ENCODE measurements at places on chromosomes 13 and 19.

DNA sequence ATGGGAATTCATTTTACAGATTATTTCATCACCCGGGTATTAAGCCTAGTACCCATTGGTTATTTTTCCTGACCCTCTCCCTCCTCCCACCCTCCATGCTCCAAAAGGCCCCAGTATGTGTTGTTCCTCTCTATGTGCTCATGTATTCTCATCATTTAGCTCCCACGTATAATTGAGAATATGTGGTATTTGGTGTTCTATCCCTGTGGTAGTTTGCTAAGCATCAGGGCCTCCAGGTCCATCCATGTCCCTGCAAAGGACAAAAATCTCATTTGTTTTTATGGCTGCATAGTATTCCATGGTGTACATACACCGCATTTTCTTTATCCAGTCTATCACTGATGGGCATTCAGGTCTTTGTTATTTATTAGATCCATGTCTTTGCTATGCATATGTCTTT lies 894.1 kb upstream of the MIR17HG start:
- DNase-seq = no peak

DNA sequence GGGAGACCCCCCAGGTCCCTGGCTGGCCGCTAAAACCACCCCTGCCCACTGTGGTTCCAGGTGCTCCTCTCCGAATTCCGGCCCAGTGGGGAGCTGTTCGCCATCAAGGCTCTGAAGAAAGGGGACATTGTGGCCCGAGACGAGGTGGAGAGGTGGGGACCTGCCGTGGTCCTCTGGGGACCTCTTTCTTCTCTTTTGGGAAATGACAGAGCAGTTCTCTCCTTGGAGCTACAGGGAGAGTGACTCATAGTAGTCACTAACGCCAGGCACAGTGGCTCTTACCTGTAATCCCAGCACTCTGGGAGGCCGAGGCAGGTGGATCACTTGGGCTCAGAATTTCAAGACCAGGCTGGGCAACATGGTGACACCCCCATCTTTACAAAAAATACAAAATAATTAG lies 7.3 kb downstream of the PTGER1 start:
- DNase-seq = no peak

DNA sequence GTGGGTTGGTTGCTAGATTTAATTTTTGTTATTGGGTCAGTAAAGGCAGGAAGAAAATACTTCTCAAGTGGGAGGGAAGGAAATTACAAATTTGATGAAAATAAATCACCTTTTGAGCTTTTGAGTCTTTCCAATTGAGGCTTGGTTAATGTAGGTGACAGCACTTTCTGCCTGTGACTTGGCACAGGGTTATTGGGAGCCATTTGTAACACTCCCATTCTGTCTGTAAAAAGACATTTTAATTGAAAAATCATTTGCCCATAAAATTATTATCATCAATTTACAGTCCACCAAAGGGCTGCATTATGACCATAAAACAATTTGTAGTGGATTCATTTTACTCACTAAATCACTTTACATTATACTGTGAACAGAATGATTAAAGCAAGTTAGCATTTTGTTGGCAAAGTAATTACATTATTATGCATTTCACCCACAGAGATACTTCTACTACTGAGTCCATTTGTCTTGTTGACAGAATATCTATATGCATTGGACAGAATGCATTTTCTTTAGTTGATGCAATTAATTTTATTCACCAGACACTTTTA lies 974.6 kb downstream of the UQCRFS1 start:
- no peak for DNase-seq

DNA sequence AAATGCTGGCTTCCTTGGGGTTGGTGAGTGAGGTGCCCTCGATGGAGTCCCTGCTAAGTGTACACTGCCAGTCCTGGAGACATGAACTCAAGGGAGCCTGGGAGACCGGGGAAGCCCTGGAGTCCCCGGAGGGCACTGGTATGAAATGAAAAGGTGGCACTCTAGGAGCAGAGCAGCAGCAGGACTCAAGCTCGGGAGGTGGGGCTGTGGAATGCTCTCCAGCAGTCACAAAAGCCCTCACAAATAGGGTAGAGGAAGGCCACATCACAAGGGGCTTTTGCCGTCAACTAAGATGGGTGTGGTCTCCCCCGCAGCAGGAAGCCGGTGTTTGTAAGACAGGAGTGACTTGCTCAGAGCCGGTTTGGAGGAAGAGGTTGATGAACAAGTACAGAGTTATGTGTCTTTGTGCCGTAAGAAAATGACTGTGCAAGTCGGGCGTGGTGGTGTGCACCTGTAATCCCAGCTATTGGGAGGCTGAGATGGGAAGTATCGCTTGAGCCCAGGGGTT lies 19.3 kb downstream of the CCNE1 start:
- no peak for DNase-seq

DNA sequence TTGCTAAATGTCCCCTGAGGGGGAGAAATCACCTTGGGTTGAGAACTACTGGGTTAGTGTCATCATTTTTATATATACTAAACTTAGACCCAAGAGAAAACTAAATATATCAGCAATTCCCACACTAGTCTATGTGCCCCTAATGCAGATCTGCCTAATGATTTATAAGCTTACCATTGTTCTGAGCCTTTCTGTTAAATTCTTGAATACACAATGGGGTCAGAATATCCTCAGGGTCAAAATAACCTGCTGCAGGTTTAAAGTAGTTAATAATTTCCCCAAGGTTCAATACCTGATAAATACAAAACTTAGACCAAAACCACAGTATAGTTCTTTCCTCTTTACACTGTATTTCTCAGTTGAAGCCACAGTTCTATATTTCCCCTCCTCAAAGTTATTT lies 4.6 kb downstream of the VWA8 start:
- no peak for DNase-seq

GRCh38 chr19:55070466-55071128 lies 5.1 kb upstream of the EPS8L1 start:
- no peak for DNase-seq

DNA sequence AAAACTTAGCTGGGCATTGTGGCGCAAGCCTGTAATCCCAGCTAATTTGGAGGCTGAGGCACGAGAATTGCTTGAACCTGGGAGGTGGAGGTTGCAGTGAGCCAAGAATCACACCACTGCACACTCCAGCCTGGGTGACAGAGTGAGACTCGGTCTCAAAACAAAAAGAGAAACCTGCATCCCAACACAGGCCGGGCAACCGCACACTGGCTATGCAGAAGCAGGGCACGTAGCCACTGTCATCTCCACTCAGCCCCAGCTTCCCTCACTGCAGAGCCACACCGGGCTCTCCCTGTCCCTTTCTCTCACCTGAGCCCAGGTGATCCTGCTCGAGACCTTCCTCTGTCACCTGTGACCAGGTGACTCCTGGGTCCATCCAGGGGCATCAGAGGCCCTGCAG lies 11.7 kb downstream of the ELL start:
- DNase-seq = no peak

- peak; percentile 87 for DNase-seq
These were observed 14.0 kb downstream of the SCGB2B2 start for GRCh38 chr19:34662919-34663318.

DNA sequence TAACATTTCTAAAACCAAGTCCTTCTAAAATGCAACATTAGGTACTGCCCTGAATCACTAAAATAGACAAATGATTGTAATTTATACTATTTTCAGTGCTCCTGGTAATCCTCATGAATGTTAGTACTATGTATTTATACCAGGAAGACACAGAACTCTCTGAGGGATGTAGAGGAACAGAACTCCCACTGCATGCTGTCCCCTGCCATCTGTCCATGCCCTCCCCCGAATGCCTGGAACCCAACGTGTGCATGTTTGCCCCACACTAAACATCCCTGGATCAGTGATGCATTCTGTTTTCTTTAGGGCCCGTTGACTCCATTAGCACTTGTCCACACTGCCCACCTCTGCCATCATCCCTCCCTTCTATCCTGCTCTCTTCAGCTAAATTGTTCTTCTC lies 26.5 kb downstream of the ENOX1 start:
- no peak for DNase-seq

GRCh38 chr13:26785838-26786630 lies 25.4 kb upstream of the GPR12 start:
- peak; percentile 86 for DNase-seq

GRCh38 chr13:95073747-95074311 lies 227.4 kb downstream of the ABCC4 start:
- DNase-seq = no peak
